Lung microvascular endothelial cell (primary cell): ENCODE measurements at places on chromosomes 11 and 22. TPM values are rescaled to one million over a fixed set of nuclear protein-coding genes. Genes with fewer than 3 reads are reported as not detected.

RCE1 gene
- total RNA-seq, result 12.9 and 19.4 TPM in 2 replicates

OR5M11 gene
- not detected in 2 replicates for total RNA-seq

C22orf42 gene
- total RNA-seq, result not detected in 2 replicates

TRIM49 gene
- total RNA-seq, result not detected in 2 replicates

VPREB1 gene
- total RNA-seq, result not detected in 2 replicates

HEPN1 gene
- total RNA-seq, result under 0.01 and 0.20 TPM in 2 replicates

IGSF22 gene
- under 0.01 and 0.22 TPM in 2 replicates for total RNA-seq

CDC42EP1 gene
- total RNA-seq, result 7.8 and 7.9 TPM in 2 replicates

TMEM126A gene
- total RNA-seq, result 32.9 and 34.9 TPM in 2 replicates

OLFML1 gene
- under 0.01 TPM in 1 of 2 replicates, not detected in the other for total RNA-seq

TMEM86A gene
- 2.4 and 6.3 TPM in 2 replicates for total RNA-seq

CDC42BPG gene
- 0.22 and 0.79 TPM in 2 replicates for total RNA-seq

OR51I1 gene
- not detected in 2 replicates for total RNA-seq

PARVB gene
- 20.8 and 25.3 TPM in 2 replicates for total RNA-seq

LRRC32 gene
- 29.0 and 57.1 TPM in 2 replicates for total RNA-seq

OR51B4 gene
- not detected in 2 replicates for total RNA-seq

MUC5AC gene
- not detected in 2 replicates for total RNA-seq

C11orf86 gene
- total RNA-seq, result not detected in 2 replicates

NOX4 gene
- total RNA-seq, result 57.5 and 85.9 TPM in 2 replicates

CASP5 gene
- not detected in 2 replicates for total RNA-seq

NRIP3 gene
- 0.20 and 1.5 TPM in 2 replicates for total RNA-seq

BBOX1 gene
- not detected in 2 replicates for total RNA-seq

HTATIP2 gene
- total RNA-seq, result 59.1 and 92.1 TPM in 2 replicates

RAB36 gene
- 0.20 and 0.44 TPM in 2 replicates for total RNA-seq

ATG13 gene
- 47.5 and 52.8 TPM in 2 replicates for total RNA-seq
